H1 (cell line): ENCODE measurements at places on chromosomes 6 and 20.

DNA sequence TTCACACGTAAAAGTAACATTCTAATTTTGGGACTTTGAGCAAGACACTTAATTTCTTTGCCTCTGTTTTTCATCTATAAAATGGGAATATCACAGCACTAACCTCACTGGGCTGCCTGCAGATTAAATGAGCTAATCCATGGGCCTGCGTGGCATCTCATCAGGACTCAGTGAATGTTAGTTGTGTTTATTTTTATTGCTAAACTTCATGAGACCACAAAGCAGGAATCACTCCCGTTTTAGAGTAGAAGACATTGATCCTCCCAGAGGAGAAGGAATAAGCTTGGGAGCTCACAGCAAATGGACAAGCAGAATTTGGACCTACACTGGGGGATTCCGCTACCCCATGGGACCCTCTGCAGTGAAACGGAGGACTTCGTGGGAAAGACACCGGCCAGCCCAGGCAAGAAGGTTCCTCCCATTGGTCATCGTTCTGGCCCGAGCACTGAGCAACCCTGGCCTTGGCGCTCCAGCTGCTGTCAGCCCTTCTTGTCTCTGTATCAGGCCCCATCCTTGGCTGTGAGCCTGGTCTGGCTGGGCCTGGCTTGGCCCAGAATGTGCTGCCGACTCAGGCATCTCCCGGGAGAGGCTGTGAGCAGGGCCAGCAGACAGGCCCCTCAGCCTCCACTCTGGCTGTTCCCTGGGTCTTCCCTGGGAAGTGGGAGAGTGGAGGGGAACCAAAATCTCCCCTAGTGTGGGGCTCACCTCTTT is 79.8 kb downstream of the NFATC2 start:
- DNase-seq: no peak

- DNase-seq: no peak
Measured at GRCh38 chr20:59149678-59150504, 13.7 kb upstream of the ZNF831 start.

GRCh38 chr20:24842918-24843715 is 106.0 kb upstream of the CST7 start:
- DNase-seq: no peak

DNA sequence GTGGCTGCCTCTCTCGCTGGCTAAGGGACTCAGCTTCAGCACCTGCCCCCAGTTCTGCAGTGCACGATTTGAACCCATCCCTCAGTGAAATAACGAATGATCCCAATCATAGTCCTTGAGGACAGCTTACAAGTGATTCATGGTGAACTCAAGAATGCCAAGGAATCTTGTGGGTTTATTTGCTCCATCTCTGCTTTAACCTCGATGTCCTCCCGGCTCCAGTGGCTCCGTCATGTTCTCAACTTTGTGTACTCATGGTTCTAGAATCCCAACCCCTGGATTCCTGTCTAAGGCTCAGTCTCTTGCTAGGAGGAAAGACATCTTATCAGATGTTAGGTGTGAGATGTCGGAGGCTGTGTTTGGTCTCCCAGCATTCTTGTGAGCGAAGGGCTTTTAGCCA is 29.0 kb upstream of the GTSF1L start:
- no peak for DNase-seq
